ENCODE measurements at places on chromosomes 16 and 17. TPM values are rescaled to one million over a fixed set of nuclear protein-coding genes. Genes with fewer than 3 reads are reported as not detected.

GRCh38 chr16:87924041-87924810 is 12.1 kb downstream of the CA5A start:
- DNase-seq = peak; percentile 73
- H3K27me3 ChIP-seq = no peaks in the 10 kb centered on the region
- H3K4me3 ChIP-seq = no peak overlapping the region
- peaks cover 13% of the 10 kb centered on the region for H3K4me1 ChIP-seq
- peak overlapping the region; percentile 77 for H3K27ac ChIP-seq

DNA sequence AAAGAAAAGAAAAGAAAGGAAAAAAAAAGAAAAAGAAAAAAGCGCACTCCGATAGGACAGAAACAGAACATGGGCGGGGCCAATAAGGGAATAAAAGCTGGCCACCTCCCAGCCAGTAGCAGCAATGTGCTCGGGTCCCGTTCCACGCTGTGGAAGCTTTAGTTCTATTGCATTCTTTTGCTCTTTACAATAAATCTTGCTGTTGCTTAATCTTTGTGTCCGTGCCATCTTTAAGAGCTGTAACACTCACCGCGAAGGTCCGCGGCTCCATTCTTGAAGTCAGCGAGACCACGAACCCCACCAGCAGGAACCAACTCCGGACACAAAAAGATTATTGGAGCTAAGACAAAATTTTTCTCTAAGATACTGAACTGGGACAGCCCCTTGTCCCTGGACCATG is 3.1 kb upstream of the ARL5C start:
- no peak for DNase-seq
- no peaks in the 10 kb centered on the region for H3K36me3 ChIP-seq
- no peak overlapping the region for H3K27ac ChIP-seq
- H3K4me1 ChIP-seq = no peaks in the 10 kb centered on the region
- H3K27me3 ChIP-seq = no peaks in the 10 kb centered on the region

Gene PRR35
- total RNA-seq = 1.8 TPM

Gene CD300LG
- 1.2 TPM for total RNA-seq

DNA sequence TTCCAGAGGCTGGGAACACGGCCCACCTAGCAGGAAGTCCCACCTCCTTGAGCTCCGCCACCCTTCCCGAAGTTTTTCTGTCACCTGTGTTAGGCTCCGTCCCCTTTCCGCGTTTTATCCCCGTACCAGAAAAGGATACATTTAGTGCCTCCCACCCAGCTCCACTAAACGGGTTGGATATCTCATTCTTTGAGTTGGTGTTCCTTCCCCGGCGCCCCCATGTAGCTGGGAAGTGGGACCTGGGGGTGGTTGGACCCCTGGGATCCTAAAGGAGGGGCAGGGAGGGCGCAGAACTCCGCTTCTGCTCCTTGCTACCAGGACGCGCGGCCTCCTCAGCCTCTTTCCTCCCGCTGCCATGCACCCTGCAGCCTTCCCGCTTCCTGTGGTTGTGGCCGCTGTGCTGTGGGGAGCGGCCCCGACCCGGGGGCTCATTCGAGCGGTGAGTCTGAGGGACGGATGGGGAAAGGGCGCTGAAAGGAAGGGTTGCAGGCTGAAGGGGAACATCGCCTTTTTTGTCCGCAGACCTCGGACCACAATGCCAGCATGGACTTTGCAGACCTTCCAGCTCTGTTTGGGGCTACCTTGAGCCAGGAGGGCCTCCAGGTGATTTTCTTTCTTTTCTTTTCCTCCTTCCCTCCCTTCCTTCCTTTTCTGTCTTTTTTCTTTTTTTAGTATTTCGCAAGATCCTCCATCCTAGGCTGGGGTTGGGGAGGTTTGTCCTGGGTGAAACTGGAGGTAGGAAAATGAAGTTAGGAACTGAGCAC is 669 bp downstream of the RNF167 start:
- peak overlapping the region; percentile 95 for H3K4me3 ChIP-seq
- H3K4me1 ChIP-seq = peaks cover 5% of the 10 kb centered on the region
- H3K27ac ChIP-seq = peak overlapping the region; percentile 86
- peaks cover 36% of the 10 kb centered on the region for H3K36me3 ChIP-seq

Measured in kidney (tissue), 22 donors.